Suppressor macrophage (primary cell): ENCODE measurements at places on chromosomes 2 and 18.

- no peak for DNase-seq
Observed at GRCh38 chr2:160411955-160412354, 81.7 kb downstream of the RBMS1 start.

- no peak for DNase-seq
Observed at GRCh38 chr2:228268301-228268700, 86.8 kb upstream of the SPHKAP start.

DNA sequence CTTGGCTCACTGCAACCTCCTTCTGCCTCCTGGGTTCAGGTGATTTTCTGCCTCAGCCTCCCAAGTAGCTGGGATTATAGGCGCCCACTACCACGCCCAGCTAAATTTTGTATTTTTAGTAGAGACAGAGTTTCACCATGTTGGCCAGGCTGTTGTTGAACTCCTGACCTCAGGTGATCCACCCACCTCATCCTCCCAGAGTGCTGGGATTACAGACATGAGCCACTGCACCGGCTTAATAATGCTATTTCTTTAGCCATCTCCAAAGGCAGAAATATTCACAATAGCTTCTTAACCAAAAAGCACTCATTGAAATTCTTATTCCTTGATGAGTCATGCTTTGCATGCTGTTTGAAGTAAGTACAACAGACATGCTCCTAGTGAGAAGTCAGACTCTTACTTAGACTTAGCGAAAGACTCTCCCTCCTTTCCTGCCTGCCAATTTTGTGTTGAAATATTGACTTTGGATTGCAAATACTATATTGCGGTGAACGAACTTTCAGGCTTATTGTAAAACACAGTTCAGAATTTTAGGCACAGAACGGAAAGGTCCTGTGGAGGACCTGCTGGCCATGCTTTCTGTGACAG lies 4.4 kb downstream of the ACTR3 start:
- peak; percentile 18 for DNase-seq

GRCh38 chr2:208311321-208311720 lies 45.3 kb downstream of the PIKFYVE start:
- peak; percentile 5 for DNase-seq
